ENCODE measurements at places on chromosomes 1 and 21.

DNA sequence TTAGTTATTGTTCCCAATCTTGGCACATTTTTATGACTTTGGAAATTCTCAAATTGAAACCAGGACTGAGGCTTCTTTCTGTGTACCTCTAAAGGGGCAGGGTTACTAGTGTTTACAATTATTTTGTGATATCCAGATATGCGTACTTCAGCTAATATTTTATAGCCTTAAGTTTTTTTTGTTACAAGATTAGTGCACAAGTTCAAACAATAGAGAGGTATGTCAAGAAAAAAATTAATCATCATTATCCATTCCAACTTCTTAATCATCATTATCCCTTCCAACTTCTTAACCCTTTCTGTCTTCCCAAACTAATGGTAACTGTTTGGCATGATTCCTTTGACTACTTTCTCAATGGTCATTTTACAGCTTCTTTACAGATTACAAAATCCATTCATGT, 272.9 kb upstream of the C1orf105 start:
- no peak for DNase-seq

- DNase-seq: no peak
Observed at GRCh38 chr1:223225481-223225880, 82.4 kb upstream of the TLR5 start.

DNA sequence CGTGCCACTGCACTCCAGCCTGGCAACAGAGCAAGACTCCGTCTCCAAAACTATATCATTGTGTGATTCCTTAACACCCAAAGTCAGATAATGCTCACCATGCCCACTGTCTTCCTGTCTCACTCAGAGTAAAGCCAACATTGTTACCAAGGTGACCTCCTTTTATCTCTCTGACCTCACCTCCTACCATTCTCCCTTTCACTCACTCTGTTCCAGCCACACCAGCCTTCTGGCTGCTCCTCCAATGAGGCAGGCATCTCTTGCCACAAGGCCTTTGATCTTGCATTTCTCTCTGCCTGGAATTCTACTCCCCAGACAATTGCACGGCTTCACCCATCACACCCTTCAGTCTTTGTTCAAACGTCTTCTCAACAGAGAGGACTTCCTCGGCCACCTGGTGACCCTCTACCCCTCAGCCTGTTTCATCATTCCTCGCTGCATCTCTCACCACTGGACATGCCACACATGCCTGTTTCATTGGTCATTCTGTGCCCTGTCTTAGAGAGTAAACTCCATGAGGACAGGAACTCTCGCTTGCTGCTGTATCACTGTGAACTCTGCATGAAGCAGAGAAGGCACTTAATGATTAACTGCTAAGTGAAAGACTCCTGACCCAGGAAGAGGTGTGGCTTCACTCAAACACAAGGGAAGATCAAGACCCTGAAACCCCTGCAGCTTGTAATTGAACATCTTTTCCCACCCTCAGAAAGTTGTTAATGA, 67.1 kb upstream of the CAPZB start:
- DNase-seq: no peak

- DNase-seq: no peak
Observed at GRCh38 chr1:218436997-218437396, 91.9 kb downstream of the TGFB2 start.

- no peak for DNase-seq
Observed at GRCh38 chr1:60036856-60037460, 36.6 kb downstream of the C1orf87 start.

All from NCI-H460 (cell line).